ENCODE measurements at places on chromosomes 7 and 10. TPM values are rescaled to one million over a fixed set of nuclear protein-coding genes. Genes with fewer than 3 reads are reported as not detected.

GIMAP8 gene
- 16.7 TPM for total RNA-seq

DBF4 gene
- 39.7 TPM for total RNA-seq

OR2A5 gene
- total RNA-seq, result not detected

IGF2BP3 gene
- total RNA-seq, result 100 TPM

GIMAP6 gene
- total RNA-seq, result 89.9 TPM

PAPSS2 gene
- total RNA-seq, result 69.5 TPM

CDK6 gene
- 28.9 TPM for total RNA-seq

PRPS1L1 gene
- total RNA-seq, result not detected

ETV1 gene
- 6.5 TPM for total RNA-seq

LIPM gene
- not detected for total RNA-seq

NPY4R gene
- not detected for total RNA-seq

MKLN1 gene
- 15.7 TPM for total RNA-seq

DDX21 gene
- total RNA-seq, result 105 TPM

C10orf143 gene
- not detected for total RNA-seq

PDLIM1 gene
- total RNA-seq, result 106 TPM

SMKR1 gene
- 1.2 TPM for total RNA-seq

BAG3 gene
- total RNA-seq, result 54.5 TPM

SAP25 gene
- total RNA-seq, result not detected

ERVW-1 gene
- total RNA-seq, result not detected

MYOZ1 gene
- not detected for total RNA-seq

CTBP2 gene
- total RNA-seq, result 86.5 TPM

SEC23IP gene
- 25.9 TPM for total RNA-seq

CYP3A4 gene
- not detected for total RNA-seq

RPEL1 gene
- not detected for total RNA-seq

HMX3 gene
- total RNA-seq, result not detected

All from mammary microvascular endothelial cell (primary cell).